ENCODE measurements at places on chromosomes 6 and 20.

DNA sequence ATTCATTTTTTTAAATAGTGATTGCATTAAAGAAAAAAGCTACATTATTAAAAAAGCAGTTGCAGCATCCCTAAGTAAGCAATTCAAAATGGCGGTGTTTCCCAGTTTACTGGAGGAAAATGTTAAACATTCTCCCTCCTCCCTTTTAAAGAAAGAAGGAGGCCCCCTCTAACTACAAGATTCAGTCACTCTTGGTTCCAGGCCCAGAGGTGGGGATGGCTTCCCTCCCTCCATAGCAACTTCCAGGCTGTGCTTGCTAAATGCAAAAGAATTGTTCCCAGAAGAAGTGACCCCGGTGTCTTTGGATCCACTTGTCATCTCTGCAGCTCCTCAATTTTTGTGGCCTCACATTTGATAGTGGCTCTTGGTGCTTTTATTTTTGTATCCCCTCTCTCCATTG lies 165.9 kb downstream of the SOBP start:
- DNase-seq, result no peak

DNA sequence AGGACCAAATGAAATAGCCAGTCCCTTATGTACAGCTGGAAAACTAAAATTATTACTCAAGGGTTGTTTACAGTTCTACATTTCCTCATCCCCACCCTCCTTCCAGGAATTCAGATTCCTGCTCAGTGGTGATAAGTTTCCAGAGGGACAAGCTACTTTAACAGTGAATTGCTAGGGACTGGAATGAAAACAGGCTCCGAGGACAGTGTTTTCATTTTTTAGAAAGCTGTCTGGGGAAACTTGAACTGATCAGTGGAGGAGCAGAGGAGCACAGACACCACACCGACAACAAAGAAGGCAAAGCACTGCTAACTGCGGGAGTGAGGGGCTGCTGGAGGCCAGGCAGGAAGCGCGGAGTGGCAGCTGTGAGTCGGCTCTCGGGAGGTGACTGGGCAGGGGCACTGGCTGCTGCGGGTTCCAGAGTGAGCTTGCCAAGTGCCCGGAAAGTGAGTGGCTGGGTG lies 322.2 kb downstream of the ESR1 start:
- DNase-seq, result no peak

DNA sequence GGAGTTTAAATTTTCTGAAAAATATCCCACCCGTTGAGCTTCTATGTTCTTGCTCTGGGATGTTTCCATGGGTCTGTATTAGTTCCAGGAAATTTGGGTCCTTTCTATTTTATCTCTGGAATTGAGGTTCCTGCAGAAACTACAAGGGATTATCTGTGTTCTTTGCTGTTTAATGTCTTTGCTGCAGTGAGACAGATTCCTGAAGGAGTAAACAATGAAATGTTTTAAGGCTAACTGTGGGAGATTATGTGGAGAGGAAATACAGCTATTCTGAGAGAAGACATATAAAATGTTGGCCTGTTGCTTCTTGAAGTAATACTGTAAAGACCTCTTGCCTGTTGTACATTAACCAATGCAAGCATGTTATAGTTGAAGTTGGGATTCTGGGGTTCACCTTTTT lies 43.5 kb downstream of the SAMD5 start:
- DNase-seq, result no peak

DNA sequence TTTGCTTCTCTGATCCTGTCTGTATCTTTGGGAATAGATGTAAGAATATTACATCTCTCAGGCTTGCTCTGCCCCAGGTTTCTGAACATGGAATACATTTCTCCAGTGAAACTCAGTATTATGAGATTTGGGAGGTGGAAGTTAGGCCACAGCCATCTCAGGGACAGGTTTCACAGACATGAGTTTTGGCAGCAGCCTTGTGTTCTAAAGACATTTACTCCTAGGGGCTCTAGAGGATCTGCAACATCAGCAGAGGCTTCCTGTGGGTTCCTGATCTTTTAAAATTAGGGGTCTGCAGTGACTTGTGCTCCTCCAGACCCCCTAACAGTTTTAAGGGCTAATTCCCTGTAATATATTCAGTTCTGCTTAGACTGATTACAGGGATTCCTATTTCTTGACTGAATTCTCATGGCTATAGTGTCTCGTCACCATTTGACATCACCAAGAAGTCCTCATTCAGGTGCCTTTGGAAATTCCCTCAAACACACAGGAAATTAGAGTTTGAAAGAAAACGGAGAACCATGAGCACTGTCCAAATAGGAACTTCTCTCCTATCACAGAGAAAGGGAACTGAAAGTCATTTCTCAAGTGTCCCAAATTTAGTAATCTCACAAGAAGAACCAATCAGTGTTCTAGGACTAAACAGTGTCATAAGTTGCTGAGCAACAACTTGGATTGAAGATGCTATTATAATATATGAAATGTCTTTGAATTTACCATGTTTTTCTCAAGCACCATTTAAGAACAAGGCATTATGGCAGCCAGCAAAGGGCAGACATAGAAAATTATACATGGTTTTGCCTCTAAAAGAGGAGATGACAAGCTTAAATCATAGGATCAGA lies 2.5 kb upstream of the HLA-DRA start:
- peak; percentile 87 for DNase-seq

DNA sequence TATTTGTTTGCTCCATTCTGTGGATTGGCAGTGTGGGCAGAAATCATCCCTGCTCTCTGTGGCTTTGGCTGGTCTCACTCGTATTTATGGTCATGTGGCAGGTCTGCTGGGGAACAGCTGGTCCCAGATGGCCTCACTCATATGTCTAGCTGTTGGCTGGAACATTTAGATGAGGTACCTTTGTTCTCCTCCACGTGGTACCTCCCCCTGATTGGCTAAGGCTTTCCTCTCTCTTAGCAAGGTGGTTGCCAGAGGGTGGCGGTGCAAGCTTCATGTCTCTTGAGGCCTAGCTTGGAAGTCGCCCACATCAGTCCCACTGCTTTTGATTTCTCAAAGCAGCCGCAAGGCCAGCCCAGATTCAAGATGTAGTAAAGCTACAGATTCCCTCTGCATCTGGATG lies 348.5 kb upstream of the BTBD3 start:
- DNase-seq, result no peak

DNA sequence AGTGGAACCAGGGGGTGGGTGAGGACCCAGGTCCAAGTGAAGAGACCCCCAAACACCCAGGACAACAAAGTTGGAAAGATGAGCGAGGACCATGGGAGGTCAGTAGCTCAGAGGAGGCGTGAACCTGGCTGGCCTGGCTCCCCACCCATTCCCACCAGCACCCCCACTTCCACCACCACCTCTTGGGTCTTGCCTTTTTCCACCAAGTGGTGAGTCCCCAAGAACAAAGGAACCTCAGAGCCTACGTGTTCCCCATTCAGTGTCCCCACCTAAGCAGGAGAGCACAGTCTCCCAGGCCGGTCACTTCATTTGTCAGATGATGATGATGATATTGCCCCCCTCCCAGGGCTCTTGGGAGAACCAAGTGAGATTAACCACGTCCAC lies 531 bp upstream of the VWA7 start:
- DNase-seq, result no peak

DNA sequence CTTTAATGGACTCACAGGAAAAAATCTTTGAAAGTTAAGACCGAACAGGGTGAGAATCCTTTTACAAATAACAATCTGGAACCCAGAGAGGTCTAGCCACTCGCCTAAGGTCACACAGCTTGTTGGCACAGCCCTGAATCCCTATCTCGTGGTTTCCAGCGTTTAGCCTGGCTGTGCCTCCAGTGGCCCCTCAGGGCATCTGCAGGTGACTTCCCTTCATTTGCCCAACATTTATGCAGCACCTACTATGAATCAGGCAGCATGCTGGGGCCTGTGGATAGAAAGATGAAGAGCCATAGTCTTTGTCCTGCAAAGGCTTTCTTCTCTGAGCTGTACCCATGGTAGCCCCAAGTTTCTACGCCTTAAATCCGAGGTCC lies 2.6 kb upstream of the NR2E1 start:
- peak; percentile 16 for DNase-seq

DNA sequence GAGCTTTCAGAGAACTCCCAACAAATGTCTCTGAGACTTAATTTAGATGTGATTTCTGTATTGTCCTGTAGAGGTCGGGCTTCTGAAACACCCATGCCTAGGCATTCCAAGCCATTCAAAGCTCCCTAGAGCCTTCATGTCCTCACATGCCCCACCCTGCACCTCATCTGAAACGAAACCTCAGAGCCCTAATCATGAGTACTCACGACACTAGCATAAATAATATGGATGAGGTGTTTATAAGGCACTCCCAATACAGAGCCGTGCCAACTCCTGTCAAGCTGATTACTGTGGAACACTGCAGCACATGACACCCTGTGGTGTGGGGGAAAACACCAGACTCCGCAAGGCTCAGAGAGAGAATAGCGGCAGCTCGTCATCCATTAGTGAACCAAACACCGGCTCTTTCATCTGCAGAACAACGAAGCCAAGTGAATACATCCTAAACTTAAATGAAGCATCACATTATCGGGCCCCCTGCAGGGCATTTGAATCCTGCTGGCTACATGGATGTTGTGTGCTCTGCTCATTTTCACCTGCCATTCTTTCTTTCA lies 83.8 kb downstream of the FNDC1 start:
- peak; percentile 69 for DNase-seq

DNA sequence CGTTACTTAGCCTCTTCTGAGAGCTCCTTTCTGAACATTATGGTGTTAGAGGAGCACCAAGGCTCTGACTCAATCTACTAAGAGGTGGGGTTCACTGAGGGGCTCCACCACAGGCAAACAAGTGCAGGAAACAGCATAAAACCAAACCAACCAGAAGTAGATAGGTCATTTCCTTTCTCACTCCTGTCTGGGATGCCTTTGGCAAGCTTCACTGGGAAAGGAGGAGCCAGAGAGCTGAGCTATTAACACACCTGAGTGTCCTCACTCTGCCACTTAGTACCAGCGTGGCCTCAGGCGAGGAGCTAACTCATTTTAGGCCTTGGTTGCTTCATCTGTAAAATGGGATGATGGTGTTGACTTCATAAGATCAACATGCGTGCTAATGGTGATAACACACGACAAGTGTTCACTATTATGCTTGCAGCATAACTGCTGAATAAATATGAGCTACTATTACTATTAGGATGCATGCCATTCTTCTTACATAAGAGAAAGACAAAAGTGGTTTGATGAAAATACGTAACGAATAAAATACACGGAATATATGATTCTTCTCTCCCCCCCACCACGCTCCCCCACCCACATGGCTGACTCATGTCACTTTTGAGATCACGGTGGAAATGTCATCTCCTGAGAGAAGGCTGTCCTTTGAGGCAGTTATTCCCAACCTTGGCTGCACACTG lies 185.4 kb downstream of the BCAS1 start:
- DNase-seq, result no peak

DNA sequence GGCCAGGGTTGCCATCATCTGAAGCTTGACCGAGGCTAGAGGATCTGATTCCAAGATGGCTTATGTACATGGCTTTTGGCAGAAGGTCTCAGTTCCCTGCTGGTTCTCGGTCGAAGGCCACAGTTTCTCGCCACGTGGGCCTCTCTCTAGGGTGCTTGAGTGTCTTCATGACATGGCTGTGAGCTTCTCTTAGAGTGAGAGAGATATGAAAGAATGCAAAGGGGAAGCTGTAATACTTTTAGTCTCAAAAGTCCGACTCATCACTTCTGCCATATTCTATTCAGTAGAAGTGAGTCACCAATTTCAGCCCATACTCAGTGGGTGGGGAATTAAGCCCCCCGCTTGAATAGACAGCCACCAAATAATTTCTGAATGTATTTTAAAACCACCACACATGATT lies 94.2 kb downstream of the UTRN start:
- DNase-seq, result no peak

All from OCI-M1 (cell line).